Caudate nucleus (tissue), 63 donors: ENCODE measurements at places on chromosomes 3 and 15.

- no peak for DNase-seq
Measured at GRCh38 chr3:72411843-72412242, 436.4 kb downstream of the SHQ1 start.

DNA sequence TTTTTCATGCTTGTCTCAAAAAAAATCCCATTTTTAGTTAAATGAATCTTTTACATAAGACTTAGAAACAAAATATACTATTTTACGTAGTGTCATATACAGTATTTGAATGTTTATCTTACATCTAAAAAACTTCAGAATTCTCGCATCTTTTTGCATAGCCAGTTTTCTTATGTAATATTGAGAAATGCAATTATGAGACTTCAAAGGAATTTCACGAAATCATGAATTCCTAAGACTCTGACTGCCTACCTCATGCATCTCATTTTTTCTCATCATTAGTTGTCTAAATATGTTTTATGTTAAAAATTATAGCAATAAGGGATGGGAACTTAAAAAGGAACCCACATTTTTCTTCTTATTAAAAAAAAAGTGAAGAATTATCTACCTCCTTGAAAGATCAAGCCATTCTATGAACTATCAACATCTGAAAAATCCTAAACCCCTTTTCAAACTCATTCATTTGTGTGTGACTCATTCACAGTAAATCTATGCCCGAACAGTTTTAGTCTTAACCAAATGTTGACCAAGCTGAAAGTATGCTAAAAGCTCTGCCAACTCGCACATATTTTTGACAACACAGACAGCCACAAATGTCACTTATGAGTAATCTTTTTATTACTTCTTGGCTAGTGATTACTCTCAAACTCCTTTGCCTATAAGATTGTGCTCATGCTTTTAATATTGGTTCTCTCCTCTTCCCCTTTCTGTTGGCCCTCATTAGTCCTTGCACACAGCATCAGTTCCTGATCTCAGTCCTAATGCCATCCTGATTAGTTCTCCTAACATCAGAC lies 115.9 kb downstream of the DCLK3 start:
- no peak for DNase-seq

DNA sequence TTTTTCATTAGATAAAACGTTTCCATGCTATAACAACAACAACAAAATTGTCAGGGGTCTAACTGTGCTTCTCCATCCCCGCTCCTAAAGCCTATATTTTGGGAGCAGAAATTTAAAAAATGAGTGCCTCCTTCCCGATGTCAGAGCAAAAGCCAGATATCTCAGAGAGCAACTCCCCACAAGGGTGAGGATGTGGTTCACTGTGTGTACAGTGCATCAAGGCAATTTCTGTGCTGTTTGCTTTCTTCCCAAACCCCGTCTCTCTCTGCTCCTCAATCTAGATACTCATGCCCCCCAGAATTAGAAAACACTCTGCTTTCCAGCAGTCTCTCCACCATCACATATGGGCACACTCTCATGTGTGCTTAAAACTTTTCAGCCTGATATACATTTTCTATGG lies 76.7 kb upstream of the MBNL1 start:
- DNase-seq, result no peak

DNA sequence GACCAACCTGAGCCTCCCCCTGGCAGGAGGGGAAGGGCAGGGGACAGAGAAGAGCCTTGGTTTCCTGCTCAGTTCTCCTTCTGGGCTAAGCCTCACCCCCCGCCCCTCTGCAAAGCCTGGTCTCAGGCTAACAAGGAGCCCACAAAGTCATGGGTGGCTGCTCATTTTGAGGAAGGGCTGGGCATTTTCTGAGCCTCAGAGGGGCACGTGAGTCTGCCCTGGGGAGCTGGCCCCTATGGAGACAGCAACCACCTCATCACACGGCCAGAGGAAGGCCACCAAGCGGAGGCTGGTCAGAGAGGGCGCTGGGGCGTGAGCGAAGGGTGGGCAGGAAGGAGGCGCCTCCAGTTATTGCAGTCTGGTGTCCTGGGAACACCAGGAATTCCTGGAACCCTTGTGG lies 18.7 kb downstream of the ABTB1 start:
- no peak for DNase-seq

DNA sequence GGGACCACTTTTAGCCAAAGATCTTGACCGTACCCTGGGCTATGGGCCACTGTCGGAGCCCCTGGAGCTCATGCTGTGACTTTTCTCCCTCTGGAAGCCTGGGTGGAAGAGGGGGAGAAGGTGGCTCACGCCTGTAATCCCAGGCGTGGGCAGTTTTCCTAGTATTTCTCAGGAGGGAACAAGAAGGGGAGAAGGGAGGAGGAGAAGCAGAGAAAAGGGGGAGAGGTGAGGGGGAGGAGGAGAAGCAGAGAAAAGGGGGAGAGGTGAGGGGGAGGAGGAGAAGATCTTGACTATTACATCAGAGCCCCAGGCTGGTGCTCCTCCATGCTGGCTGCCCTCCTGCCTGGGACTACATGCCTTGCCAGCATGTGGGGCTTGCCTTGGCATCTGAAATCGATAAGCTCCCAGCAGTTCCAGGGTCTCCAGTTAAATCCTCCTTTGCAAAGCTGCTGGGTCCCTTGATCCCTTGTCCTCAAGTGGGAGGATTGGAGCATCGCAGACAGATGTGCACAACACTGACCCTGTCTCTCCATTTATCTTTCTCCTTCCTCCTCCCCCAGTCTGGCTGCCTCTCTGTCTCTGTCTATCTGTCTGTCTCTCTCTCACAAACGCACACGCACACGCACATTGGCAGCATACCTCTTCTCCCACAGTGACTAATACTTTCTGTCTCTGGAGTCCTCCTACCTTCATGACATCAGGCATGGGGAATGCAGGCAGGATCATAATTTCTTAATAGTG lies 41.6 kb downstream of the MRAS start:
- DNase-seq, result no peak

GRCh38 chr3:143535994-143536784 lies 312.1 kb downstream of the SLC9A9 start:
- no peak for DNase-seq

- no peak for DNase-seq
Measured at GRCh38 chr15:32828507-32829186, 110.8 kb downstream of the GREM1 start.

GRCh38 chr3:61897848-61898247 lies 336.5 kb downstream of the PTPRG start:
- no peak for DNase-seq

DNA sequence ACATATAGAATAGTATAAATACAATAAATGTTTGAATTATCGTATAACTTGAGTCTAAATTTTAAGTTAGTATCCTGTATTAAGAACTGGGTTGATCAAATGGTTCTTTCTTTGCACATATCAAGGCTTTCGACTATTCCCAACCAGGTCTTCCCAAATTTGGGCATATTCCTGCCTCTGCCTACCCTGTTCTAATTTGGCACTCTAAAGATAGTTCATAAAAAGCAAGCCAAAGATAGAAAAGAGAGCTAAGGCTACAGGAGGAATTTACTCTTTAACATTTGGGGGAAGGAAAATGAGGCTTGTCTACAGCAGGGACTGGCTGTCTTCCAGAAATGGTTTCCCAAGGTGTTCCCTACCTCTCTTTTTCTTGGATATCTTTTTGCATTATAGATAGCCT lies 36.1 kb downstream of the SLC35A5 start:
- no peak for DNase-seq

DNA sequence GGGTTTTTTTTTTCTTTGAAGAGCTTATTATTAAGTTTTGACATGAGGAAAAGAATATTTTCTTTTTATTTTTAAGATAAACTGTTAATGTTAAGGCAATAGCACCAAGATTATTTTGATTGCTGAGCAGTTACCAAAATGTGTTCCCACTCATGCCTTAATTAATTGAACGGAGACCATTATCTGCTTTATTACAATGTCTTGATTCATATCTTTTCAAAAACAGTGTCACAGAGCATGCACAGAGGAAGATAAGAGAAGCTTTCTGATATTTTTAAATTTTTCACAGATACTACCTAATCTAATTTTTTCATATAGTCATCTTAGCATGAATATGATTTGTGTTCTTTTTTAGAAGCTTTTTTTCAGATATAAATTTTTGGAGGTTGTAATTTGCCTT lies 106.7 kb upstream of the FEZF2 start:
- DNase-seq, result no peak

- no peak for DNase-seq
Measured at GRCh38 chr15:64742385-64742784, 33.0 kb downstream of the RBPMS2 start.

GRCh38 chr3:190261015-190261414 lies 61.2 kb downstream of the CLDN1 start:
- no peak for DNase-seq

DNA sequence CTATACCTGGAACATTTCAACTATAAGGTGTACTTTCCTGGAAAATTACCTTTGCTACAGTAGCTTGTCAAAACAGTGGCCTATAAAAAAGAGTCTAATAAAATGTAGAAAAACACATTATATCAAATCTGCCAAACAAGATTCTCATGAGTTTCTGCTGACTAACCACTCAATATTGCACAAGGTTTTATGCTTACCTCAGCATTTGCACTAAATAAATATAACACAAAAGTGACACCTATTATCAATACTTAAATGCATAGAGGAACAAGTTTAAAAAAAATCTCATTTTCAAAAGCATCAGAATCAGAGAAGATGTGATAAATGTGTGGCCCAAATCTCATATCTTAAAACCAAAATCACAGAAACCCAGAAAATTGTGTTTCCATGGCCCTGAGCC lies 281.4 kb downstream of the RSL24D1 start:
- DNase-seq, result no peak

DNA sequence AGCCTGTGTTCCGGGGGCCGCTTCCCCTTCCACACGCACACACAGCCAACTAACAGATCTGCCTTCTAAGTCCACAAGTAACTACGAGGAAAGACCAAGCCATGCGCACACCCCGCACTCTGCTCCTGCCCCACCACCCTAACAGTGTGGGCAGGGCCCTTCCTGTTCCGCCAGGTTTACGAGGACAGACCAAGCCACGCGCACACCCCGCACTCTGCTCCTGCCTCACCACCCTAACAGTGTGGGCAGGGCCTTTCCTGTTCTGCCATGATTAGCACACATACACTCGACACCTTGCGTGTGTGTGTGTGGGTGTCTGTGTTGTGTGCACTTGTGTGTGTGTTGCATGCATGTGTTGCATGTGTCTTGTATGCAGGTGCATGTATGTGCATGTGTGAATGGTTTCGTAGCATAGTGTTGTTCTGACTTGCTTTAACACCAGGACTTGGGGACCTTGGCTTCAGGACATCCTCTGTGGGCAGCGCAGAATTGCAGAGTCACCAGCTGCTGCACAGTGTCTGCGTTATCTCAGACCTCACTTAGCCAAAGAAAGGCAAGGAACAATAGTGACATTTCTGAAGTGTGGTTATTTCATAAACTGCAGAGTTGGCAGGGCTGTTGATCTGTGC lies 114.4 kb downstream of the CHSY1 start:
- DNase-seq, result no peak

DNA sequence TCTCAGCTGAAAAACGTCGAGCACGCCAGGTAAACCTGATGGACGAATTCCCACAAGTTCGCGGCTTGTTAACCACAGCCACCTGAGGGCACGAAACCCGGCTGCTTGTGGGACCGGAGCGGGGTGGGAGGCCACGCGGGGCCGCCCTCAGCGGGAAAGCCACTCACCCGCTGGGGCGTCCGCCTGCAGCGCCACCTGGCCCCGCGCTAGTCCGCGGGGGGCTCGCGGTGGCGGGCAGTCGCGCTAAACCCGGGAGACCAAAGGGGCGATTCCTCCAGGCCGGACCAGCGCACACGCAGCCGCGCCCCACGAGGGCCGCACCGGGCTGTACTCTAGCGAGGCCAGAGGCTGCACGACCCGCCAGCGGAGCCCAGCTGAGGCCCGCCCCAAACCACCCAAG lies 15.7 kb upstream of the CFAP161 start:
- no peak for DNase-seq

DNA sequence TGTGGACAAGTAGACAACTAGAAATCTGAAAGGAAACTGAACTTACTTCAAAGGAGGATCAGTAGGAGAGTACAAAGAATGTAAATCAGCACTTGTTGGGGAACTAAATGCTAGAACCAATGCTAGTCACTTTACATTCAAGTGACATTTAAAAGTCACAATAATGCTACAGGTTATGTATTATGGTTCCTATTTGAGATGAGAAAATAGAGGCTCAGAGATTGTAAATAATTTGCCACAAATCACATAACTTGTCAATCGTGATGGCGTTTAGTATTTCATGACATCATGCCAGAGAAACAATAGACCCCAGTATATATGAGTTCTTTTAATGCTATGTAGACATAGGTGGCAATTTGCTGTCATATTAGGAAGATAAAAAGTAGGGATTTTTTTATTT lies 467.8 kb upstream of the CBLB start:
- DNase-seq, result no peak

- no peak for DNase-seq
Measured at GRCh38 chr3:188338086-188338485, 184.1 kb downstream of the LPP start.

DNA sequence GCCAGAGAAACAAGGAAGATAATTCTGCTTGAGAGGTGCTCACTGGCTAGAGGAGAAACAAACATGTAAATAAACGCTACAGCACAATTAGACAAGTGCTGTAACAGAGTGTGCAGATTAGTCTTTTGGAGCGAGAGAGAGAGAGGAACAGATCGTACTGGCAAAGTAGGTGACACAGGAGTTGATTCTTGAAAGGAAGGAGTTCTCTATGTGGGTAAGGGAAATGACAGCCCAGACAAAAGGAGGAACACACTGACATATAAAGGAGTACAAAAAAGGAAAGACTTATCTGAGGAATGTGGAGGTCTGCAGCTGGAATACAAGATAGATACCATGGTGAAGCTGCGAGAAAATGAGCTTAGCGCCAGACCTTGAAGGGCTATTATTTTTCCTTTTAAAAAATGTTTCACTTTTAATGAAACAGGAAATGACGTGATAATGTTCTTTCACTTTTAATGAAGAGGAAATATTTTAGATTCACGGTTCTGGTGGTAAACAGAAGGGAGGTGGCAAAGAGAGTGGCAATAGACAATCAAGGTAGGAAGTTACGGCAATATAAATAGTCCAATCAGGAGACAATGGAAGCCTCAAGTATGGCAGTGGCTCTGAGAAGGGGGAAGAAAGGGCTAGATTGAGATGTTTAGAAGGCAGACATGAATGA lies 202.9 kb downstream of the VPS13C start:
- DNase-seq, result no peak
